ENCODE measurements at places on chromosomes 5 and 9. TPM values are rescaled to one million over a fixed set of nuclear protein-coding genes. Genes with fewer than 3 reads are reported as not detected.

Gene NRG2
- total RNA-seq, result 3.5 TPM

Gene SPATA31E1
- total RNA-seq, result not detected

Gene PGM5
- total RNA-seq, result 19.6 TPM

Gene FSTL4
- 0.43 TPM for total RNA-seq

All from spleen (tissue), 13 donors.